Stimulated activated CD8-positive, alpha-beta memory T cell treated with anti-CD3 and anti-CD28 coated beads, Interleukin-4, amount 100 ng/mL, for 1 hour (primary cell): ENCODE measurements at places on chromosomes 12 and 14.

GRCh38 chr12:108052260-108052659, 76.8 kb upstream of the WSCD2 start:
- DNase-seq, result no peak

GRCh38 chr12:68699486-68699885, 12.7 kb downstream of the NUP107 start:
- DNase-seq, result no peak

DNA sequence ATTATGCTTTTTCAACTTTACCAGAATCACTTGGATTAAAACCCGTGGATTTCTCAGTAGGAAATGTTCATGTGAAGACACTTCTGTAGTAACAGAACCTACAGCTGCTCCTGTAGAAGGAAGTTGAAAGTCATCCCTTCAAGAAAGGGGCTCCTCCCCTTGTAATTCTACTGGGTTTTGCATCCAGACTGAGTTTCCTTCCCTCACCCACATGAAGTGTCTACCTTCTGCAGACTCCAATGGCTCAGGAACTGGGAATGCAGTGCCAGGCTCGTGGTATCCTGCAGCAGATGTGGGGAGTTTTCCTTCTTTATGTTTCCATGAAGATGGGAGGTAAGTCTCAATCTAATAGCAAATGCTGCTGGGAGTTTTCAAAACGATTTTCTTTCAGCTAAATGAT, 7.9 kb upstream of the OR10G2 start:
- no peak for DNase-seq

DNA sequence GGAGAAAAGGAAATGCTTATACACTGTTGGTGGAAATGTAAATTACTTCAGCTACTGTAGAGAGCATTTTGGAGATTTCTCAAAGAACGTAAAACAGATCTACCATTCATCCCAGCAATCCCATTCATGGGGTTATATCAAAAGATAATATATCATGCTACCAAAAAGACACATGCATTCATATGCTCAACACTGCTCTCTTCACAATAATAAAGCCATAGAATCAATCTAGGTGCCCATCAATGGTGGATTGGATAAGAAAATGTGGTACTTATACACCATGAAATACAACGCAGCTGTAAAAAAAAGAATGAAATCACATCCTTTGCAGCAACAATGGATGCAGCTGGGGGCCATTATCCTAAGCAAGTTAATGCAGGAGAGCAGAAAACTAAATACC, 1487.7 kb upstream of the SEL1L start:
- no peak for DNase-seq

GRCh38 chr14:30333934-30334333, 225.0 kb upstream of the G2E3 start:
- no peak for DNase-seq
